ENCODE measurements at places on chromosomes 7 and 10.

DNA sequence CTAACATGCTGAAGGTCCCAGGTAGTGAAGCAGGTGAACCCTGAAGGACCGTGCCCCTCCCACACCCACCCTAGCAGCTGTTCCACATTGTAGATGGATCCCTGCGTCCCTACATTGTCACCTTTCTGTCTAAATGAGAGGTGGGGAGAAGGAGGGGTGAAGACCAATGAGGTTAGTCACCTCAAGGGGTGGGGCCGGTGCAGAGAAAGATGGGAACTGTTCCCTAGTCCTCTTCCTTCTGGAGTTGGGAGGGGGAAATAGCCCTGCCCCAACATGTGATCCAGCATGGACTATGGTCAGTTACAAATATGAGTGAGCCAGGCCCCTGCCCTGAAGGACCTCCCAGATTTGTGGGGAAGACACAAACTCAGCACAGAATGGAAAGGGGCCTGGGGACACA is 124.5 kb downstream of the LHPP start:
- no peak for DNase-seq

DNA sequence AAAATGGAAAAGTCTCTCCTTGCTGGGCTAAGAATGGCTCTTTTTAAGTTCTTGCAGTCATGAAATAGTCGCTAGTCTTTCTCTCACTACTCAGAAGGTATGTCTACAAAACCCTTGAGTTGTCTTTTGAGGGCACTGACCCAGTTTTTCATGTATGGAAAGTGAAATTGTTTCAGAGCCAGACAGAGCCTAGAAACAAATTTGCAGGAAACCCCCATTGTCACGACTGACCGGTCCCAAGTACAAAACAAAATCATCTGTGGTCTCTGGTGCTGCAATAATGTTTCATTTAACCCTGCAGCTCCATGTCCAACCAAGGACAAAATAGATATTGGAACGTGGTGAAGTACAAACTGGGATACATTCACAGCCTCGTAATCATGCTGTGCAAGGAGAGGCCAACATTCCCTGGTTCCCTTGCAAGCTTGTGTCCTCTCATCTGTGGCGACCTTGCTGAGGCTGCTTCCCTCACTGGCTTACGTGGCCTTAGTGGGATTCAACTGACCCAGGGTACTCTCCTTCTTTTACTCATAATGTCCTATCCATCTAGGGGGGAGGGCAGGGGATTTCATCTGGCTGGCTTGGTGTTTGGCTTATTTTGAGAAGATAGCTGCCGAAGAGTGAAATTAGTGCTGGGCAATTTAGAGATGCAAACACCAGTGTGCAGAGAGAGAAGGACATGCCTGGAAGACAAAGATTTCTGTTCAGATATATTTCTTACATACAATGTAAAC is 172.5 kb downstream of the IPMK start:
- no peak for DNase-seq

GRCh38 chr7:155948423-155948822 is 136.2 kb upstream of the SHH start:
- no peak for DNase-seq

DNA sequence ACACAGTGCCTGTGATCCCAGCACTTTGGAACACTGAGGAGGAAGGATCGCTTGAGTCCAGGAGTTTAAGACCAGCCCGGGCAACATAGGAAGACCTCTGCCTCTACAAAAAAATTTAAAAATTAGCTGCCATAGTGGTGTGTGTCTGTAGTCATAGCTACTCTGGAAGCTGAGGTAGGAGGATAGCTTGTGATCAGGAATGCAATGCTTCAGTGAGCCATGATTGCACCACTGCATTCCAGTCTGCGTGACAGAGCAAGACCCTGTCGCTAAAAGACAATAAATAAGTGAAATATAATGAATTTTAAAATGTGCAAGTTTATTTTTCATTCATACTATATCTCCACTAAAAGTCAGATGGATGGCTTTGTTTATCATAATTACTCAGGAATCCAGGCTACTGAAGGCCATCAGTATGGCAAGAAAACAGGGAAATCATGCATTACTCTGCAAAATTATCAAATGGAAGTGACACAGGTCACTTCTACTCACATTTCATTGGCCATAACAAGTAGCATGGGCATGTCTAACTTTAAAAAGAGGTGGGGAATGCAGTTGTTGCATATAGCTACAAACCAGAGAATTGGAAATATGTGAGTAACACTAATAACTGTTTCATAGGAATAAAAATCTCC is 32.9 kb upstream of the FAM3C start:
- no peak for DNase-seq

DNA sequence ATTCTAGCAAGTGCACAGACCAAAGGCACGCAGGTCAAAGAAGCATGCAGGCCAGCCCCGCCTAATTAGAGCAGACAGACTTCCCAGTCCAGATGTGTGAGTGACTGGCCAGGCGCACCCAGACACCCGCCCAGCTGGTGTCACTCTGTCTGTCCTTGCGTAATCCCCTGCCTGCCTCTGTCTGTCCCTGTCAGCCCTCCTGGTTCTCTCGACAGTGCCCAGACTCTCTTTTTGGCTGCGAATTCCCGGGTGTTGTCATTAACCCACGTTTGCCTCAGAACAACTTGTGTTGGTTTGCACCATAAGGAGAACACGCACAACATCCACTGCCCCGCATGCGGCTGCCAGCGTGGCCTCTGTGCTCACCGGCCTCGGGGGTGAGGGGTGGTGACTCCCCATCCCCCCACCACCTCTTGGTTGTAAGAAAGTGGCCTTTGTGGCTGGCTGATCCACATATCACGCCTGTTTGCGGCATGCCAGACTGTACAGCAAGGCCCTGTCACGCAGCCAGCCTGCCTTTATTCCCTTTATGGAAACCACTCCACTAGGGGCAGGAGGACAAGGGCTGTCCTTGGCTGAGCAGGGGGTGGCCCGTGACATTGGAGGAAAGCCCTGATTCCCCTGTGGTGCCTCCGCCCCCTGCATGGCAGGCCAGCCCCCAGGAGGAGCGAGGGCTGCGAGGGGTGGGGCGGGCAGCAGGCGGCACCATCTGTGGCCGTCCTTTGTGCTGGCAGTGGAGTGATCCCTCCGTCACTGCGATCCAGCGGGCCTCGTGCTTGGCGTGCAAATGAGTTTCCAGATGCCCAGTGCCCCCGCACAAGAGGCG is 72.8 kb upstream of the PPIF start:
- no peak for DNase-seq

DNA sequence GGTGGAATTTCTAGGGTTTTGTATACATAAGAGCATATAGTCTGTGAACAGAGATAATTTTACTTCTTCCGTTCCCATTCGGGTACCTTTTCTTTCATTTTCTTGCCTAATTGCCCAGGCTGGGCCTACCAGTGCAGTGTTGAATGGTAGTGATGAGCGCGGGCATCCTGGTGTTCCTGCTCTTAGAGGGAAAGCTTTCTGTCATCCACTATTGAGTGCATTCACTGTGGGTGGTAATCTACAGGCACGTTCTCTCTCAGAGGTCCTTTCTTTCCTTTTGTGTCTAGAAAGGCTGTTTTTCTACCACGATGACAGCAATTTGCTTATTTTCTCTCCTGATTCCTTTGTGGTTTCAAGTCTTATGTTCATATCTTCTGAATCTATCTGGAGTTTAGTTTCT is 65.0 kb downstream of the INPP5A start:
- no peak for DNase-seq

DNA sequence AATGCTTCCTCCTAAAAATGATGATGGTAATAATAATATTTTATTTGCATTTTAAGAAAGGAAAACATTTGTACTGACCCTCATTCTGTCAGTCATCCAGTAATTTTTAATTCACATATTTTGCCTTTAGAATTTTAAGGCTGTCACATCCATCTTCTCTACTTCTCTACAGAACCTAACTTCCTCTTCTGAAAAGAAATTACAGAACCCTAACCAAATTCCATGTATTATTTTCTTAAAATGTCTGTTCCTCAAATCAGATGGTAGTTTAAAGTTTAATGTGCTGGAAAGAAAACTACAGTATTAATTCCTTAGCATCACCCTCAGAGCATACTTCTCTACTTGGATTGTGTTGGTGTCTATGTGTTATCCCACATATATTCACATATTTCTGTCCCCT is 9.0 kb downstream of the PIK3CG start:
- DNase-seq, result no peak

GRCh38 chr10:101227429-101228152 is 1.7 kb downstream of the LBX1 start:
- no peak for DNase-seq

DNA sequence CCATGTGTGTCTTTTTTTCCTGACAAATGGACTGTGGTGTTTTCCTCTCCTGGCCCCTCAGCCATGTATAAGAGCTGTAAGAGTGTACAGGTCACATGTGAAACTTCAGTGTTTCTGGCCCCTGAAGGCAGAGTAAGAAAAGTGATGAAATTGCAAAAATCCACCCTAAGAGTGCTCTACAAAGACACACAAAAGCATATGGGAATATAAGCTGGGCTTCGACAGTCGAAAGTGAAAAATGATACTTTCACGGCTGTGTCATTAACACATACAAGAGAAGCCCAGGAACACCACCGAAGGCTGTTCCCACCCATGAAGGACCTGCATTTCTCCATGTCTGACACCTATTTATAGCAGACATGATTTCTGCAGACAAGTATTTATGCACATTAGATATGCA is 192.2 kb downstream of the PARD3 start:
- no peak for DNase-seq

GRCh38 chr7:78329001-78329655 is 530.6 kb downstream of the PHTF2 start:
- peak; percentile 56 for DNase-seq

GRCh38 chr10:3099291-3100092 is 32.1 kb downstream of the PFKP start:
- no peak for DNase-seq

- DNase-seq, result no peak
Observed at GRCh38 chr7:97798046-97799019, 66.4 kb downstream of the TAC1 start.

- no peak for DNase-seq
Observed at GRCh38 chr10:43209074-43209455, 57.8 kb downstream of the RASGEF1A start.

- no peak for DNase-seq
Observed at GRCh38 chr7:128352153-128352537, 8.4 kb upstream of the RBM28 start.

DNA sequence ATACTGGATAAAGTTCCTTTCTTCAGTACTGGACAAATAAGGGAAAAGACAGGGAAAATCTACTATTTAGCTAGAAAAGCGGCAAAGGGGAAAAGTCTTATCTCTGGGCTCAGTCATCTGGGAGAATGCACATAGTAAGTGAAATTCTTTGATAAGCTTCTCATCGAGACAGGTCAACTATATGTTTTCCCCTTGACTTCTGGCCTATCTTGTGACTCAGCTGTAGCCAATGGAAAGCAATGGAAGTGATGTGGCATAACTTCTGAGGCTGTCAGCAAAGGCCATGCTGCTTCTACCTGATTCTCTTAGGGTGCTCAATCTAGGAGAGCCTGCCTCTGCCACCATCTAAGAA is 91.9 kb downstream of the PCGF5 start:
- DNase-seq, result no peak

DNA sequence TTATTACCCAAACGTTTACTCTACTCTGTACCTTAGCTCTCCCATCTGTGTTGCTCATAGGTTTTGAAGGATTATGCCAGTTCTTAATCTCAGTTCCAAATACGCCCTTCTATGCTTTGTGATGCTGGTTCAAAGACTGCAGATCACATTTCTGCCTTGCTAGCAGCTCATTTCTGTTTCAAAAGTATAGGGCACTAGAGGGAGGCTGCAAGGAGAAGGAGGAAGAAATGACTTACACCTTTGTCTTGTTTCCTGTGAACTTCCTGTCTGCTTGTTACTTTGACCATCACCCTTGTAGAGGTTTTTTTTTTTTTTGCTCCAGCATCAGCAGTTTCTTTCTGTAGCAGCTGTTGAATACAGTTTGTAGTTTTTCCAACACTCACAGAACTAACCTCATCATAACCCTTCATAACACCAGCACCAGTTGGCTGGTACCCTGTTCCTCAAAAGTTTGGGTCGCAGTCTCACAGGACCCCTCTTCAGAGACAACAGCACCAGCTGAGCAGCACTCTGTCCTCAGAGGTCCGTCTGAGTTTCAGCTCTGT is 16.5 kb downstream of the SLK start:
- DNase-seq, result no peak

DNA sequence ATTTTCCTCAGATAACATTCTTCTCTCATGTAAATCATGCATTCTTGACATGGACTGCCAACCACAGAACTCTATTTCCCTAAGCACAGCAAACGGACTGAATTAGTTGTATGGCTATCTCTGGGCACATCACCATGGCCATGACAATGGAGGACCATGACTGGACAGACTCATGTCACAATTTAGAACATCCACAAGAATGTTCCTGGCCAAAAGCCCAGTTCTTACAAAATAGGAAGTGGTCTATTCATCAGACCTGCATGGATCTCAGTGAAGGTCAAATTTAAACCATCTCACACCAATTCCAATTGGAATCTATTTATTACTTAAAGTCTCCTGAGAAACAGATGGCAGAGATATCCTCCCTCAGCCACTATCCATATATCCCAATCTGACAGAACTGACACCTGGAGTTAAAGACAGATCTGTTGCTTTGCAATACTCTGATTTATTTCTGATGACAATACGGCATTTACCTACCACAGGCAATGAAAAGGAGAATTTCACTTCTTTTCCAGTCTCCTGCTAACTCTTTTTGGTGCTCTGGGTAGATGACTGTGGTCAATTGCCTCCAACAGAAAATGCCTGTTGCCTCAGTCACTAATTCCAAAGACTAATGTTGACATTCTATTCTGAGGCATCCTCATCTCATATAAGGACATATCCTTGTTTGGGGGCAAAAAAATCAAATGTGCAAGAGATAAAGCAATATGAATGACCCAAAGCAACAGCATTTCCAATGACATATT is 254.8 kb downstream of the HTR7 start:
- no peak for DNase-seq

DNA sequence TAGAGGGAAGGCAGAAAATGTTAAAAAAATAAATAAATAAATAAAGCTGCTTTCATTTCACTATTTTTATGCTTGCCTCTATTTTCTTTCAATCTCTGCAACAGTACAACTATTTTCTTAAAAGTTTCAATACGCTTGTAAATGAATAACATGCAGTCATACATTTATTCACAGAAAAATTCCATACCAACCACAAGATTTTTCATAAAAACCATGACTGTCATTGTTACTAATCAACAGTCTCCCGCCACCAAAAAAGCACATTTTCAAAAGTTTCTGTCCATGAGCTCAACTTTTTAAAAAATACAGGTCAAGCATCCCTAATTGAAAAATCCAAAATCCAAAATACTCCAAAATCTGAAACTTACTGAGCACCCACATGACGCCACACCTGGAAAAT is 5.3 kb downstream of the PARD3 start:
- no peak for DNase-seq

DNA sequence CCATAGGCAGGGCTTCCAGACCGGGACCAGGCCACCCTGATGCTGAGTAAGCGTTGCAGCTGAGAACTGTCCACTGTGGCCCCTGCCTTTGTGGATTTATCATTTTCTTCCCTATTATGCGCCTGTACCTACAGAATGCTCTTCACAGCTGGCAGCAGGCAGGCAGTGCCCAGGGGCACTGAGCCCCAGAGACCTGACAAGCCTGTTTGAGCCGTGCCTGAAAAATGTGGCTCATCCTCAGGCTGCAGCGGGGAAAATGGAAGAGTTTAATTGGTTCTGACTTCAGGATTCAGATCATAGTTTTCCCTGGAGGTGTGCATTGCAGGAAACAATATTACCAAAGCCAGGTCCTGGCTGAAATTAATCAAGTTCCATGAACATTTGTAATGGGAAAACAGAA is 200.2 kb downstream of the ZNF438 start:
- no peak for DNase-seq

GRCh38 chr7:38831259-38831996 is 77.6 kb downstream of the VPS41 start:
- no peak for DNase-seq
